IMR-90 (cell line): ENCODE measurements at places on chromosomes 6 and 20. TPM values are rescaled to one million over a fixed set of nuclear protein-coding genes. Genes with fewer than 3 reads are reported as not detected.

- H3K27ac ChIP-seq, result no peak overlapping the region
- H3K4me1 ChIP-seq, result peaks cover 6% of the 10 kb centered on the region
- H3K27me3 ChIP-seq, result no peaks in the 10 kb centered on the region
- peaks cover 54% of the 10 kb centered on the region for H3K36me3 ChIP-seq
Measured at GRCh38 chr20:31548820-31549512, 34.7 kb downstream of the HM13 start.

DNA sequence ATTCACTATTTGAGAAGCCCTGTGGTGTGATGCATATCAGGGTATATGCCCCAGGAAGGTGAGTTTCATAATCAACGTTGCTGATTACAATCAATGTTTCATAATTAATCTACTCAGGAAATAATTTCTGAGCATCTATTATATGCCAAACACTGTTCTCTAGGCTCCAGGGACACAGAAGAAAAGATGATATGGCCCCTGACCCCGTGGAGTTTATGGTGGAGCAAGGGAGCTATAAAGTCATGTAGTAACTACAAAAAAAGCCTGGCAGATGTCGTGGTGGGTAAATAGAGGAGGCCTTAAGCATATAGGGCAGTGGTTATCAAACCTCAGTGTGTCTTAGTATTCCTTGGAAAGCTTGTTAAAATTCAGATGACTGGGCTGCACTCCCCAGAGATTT lies 40.1 kb upstream of the BCAS1 start:
- no peak overlapping the region for H3K4me3 ChIP-seq
- H3K36me3 ChIP-seq, result no peaks in the 10 kb centered on the region
- peaks cover 5% of the 10 kb centered on the region; the same call in 1 of the 2 replicates for H3K4me1 ChIP-seq
- H3K27ac ChIP-seq, result no peak overlapping the region

DNA sequence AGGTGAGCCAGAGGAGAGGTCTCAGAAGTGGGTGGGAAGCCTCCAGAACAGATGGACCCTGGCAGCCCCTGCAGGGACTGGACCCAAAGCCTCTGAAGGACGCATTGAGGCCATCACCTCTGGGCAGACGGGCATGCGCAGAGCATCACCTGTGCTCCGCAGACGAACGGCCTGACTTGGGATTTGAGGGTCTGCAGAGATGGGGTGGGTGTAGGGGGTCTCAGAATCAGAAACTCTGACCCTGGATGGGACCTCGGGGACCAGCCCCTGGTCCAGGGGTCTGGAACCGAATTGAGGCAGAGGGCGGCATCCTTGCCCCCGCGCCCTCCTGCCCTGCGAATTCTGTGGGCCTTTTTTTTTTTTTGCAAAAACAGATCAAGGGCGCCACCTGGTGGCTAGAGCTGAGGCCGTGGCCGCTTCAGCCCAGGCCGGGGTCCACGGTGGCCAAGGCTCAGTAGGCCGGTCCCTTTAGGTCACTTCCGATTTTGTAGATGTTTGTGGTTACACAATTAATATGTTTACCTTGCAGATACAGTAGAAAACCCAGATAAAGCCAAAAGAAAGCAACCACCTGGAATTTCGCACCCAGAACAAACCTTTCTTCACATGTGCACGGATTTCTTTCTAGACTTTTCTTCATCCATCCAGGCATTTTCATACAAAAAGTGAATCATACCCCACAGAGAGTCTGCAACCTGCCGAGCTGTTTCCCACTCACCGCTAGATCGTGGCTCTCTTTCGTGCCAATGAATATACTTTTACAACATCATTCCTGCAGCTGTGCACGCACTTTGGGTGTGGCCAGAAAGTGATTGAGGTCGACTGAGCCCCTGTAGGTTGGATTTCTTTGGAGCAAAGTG lies 25.9 kb downstream of the ZBP1 start:
- DNase-seq, result peak; percentile 8
- peaks cover 11% of the 10 kb centered on the region; the same call in 1 of the 2 replicates for H3K27me3 ChIP-seq
- H3K36me3 ChIP-seq, result no peaks in the 10 kb centered on the region
- H3K4me1 ChIP-seq, result no peaks in the 10 kb centered on the region

- peak; percentile 77 for DNase-seq
- peaks cover 17% of the 10 kb centered on the region for H3K36me3 ChIP-seq
- H3K27ac ChIP-seq, result no peak overlapping the region
- peaks cover 5% of the 10 kb centered on the region for H3K4me1 ChIP-seq
- H3K27me3 ChIP-seq, result no peaks in the 10 kb centered on the region
- no peak overlapping the region for H3K4me3 ChIP-seq
Measured at GRCh38 chr6:3001773-3002293, 2.1 kb downstream of the NQO2 start.

- DNase-seq, result no peak
- H3K4me1 ChIP-seq, result 0 out of 2 replicates have a peak, but pooled peaks cover 1% of the 10 kb centered on the region
- H3K4me3 ChIP-seq, result no peak overlapping the region
- H3K27me3 ChIP-seq, result no peaks in the 10 kb centered on the region
- H3K36me3 ChIP-seq, result peaks cover 15% of the 10 kb centered on the region
Measured at GRCh38 chr6:110102411-110102810, 77.1 kb downstream of the WASF1 start.

- no peak for DNase-seq
- no peak overlapping the region for H3K27ac ChIP-seq
- no peak overlapping the region for H3K4me3 ChIP-seq
- H3K36me3 ChIP-seq, result no peaks in the 10 kb centered on the region
Measured at GRCh38 chr20:952196-952795, 36.2 kb upstream of the ANGPT4 start.

DNA sequence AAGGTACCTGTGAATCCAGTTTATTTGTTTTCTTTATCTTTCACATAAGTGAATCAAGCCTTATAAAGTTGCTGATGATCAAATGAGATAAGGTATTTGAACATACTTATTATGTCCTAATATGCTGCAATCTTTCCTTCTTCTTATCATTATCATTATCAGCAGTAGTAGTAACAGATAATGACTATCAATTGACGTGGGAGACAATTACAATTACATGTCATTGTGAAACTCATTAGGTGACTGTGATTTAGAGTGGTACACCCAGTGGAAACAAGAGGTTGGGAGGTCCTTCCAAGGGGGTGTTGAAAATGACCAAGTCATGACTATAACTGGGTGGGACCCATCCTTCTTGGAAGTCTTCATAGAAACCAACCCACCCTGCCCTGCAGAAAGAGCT lies 2.8 kb downstream of the CLIC5 start:
- no peak overlapping the region for H3K27ac ChIP-seq
- peaks cover 5% of the 10 kb centered on the region; the same call in 1 of the 2 replicates for H3K4me1 ChIP-seq
- peaks cover 34% of the 10 kb centered on the region for H3K27me3 ChIP-seq
- DNase-seq, result no peak

DNA sequence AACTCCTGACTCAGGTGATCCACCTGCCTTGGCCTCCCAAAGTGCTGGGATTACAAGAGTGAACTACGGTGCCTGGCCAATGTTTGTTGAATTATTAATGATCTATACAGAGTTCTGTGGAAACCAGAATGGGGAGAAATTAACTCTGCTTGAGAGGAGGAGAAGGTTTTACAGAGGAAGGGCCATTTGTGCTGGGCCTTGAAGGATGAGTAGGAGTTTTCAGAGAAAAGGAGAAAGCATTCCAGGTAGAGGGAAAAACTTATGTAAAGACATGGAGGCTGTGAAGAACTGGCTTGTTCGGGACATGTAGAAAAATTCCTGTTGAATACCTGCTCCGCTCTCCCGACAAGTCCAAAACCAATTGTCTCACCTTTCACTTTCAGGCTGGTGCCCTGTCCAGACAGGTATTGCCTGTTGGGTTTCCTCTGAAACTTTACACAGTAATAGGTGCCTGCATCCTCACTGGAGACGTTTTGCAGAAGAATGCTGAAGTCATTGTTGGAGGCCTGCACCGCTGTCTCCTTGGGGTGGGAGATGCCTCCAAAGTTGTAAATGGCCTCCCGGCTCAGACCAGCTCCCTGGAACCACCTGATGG lies 11.3 kb upstream of the NSFL1C start:
- no peaks in the 10 kb centered on the region for H3K36me3 ChIP-seq
- DNase-seq, result no peak
- no peak overlapping the region for H3K27ac ChIP-seq
- 0 out of 2 replicates have a peak, but pooled peaks cover 2% of the 10 kb centered on the region for H3K4me1 ChIP-seq
- H3K4me3 ChIP-seq, result no peak overlapping the region

DNA sequence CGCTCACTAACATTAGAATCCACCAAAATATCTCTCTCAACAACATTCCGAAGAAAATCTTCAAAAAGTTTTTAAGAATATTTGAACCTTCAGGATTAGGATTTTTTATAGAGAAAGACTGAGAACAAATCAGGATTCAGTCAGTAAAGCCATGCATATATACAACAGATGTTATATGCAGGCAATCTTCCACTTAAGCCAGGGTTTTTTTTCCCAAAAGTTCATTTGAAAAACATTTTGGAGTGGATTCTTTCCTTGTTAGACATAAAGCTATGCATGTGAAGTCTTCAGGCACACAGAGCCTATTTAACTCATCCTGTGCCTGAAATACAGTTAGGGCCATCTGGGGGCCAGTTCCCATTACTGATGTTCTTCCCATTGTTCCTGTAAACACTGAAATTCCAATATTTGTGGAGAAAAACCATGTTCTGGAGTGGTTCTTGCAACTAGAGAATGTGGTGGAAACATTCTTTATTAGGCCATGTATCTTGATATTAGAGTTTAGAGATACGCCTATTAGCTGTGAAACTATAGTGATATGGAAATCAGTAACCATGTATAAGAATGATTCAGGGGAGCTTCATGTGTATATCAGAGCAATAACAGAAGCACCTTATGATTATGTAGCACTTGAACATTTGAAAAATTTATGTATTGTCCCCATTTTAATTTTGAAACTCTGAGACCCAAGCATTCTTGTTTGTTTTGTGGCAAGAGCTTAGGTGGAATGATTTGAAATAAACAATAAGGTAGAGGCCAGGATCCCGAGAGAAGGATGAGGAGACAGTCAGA lies 61.7 kb downstream of the PLEKHG1 start:
- H3K4me3 ChIP-seq, result no peak overlapping the region
- no peak for DNase-seq
- no peaks in the 10 kb centered on the region for H3K36me3 ChIP-seq
- no peak overlapping the region for H3K27ac ChIP-seq
- H3K27me3 ChIP-seq, result no peaks in the 10 kb centered on the region

DNA sequence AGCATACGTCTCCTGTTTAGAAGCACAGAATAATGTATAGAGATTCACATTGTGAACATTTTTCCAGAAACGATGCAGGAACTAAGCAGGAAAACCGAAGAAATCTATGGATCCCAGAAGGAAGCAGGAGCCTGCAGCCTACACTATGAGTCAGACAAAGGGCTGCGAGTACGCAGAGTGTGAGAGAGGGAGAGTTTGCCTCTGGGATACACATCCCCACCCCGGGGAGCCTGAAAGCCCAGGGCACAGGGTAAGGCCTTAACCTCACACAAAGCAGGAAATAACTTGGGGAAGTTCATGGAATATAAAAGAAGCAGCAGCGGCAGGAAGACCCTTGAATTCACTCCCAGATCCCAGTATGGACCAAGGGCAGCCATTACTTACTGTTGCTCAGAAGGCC lies 842.1 kb upstream of the MANEA start:
- H3K27me3 ChIP-seq, result no peaks in the 10 kb centered on the region
- no peak for DNase-seq
- H3K4me3 ChIP-seq, result no peak overlapping the region
- H3K27ac ChIP-seq, result no peak overlapping the region

- H3K4me3 ChIP-seq, result no peak overlapping the region
- no peak for DNase-seq
- no peaks in the 10 kb centered on the region; the same call in 1 of the 2 replicates for H3K4me1 ChIP-seq
- no peak overlapping the region for H3K27ac ChIP-seq
Measured at GRCh38 chr6:117270055-117270842, 4.9 kb downstream of the VGLL2 start.

DNA sequence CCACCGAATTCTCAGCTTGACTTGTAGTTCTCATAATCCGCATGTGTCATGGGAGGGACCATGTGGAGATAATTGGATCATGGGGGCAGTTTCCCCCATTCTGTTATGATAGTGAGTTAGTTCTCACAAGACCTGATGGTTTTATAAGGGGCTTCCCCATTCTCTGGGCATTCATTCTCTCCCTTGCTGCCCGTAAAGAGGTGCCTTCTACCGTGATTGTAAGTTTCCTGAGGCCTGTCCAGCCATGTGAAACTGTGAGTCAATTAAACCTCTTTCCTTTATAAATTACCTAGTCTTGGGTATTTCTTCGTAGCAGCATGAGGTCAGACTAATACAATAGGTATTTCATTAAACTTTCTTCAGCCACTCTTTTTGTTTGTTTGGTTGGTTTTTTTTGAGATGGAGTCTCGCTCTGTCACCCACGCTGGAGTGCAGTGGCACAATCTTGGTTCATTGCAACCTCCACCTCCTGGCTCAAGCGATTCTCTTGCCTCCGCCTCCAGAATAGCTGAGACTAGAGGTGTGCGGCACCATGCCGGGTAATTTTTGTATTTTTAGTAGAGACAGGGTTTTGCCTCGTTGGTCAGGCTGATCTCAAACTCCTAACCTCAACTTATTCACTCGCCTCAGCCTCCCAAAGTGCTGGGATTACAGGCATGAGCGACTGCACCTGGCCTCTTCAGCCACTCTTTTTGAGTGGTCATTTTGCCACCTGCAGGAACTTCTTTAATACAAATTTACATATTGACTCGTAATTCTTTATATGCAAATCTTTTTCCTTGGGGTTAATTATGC lies 36.3 kb downstream of the GSTA2 start:
- H3K27me3 ChIP-seq, result no peaks in the 10 kb centered on the region; the same call in 1 of the 2 replicates
- no peaks in the 10 kb centered on the region for H3K36me3 ChIP-seq
- no peak overlapping the region for H3K4me3 ChIP-seq
- no peaks in the 10 kb centered on the region; the same call in 1 of the 2 replicates for H3K4me1 ChIP-seq
- DNase-seq, result no peak

- no peak for DNase-seq
- H3K27ac ChIP-seq, result no peak overlapping the region
- H3K27me3 ChIP-seq, result peaks cover 51% of the 10 kb centered on the region
- no peak overlapping the region for H3K4me3 ChIP-seq
- no peaks in the 10 kb centered on the region for H3K36me3 ChIP-seq
- no peaks in the 10 kb centered on the region for H3K4me1 ChIP-seq
Measured at GRCh38 chr6:37766717-37767116, 52.8 kb upstream of the ZFAND3 start.

DNA sequence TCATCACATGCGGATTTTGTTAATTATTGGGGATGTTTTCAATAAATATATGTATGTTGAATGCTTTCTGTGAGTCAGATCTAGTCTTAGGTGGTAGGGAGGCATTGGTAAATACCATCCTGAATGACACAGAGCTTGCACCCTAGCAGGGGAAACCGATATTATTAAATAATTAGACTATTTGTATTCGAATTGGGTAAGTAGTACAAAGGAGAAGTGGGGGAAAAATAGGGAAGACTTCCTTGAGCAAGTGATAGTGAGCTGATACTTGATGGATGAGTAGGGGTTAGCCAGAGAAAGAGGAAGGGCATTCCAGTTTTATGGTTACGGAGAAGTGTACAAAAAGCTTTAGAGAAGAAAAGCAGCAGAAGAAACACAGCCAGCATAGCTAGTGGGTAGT lies 1.5 kb downstream of the RIOK1 start:
- no peak overlapping the region for H3K4me3 ChIP-seq
- no peak for DNase-seq
- H3K27me3 ChIP-seq, result no peaks in the 10 kb centered on the region

Gene RSPH3
- total RNA-seq, result 3.0 and 3.3 TPM in 2 replicates

Gene ENPP4
- total RNA-seq, result under 0.01 TPM in 2 replicates

Gene CLVS2
- total RNA-seq, result not detected in 2 replicates

Gene IMPG1
- total RNA-seq, result not detected in 2 replicates

Gene DYNLT2
- 0.36 and 1.1 TPM in 2 replicates for total RNA-seq

Gene KIAA1755
- 2.2 and 2.5 TPM in 2 replicates for total RNA-seq

Gene BMP5
- total RNA-seq, result under 0.01 TPM in 2 replicates
